CD4-positive, alpha-beta memory T cell (primary cell): ENCODE measurements at places on chromosomes 12 and 14.

- DNase-seq, result no peak
Observed at GRCh38 chr14:67416810-67417209, 4.8 kb upstream of the PLEK2 start.

DNA sequence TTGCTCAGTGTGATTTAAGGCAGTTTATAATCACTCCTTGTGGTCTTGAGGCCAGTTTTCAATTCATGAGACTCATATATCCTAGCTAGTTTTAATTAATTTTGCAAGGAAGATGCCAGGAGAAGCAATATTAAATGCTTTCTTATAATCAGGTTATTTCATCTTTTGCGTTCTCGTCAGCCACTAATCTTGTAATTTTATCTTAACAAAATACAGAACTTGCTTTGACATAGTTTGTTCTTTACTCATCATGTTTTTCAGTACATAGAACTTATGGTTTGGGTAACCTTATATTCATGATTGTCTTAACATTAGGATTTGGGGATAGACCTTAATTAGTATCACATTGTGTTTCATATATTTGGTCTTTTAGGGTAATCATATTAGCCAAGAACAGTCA, 76.0 kb downstream of the LIN52 start:
- DNase-seq, result no peak

DNA sequence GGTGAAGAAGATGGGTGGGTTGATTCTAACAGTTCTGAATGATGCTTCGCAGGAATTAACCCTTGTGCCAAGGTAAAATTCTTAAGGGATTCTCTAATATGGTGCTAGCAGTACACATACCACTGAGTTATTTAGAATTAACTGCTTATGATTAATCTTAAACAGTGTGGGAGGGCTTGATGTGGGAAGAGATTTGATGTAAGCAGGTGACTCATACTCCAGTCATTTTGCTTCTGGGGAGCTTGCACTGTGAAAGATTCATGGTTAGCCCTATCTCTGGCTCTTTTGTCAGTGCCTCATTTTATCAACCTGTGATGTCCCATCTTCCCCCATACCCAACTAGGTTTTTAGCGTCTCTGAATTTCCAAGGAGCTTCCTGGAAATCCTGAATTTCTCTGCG, 83.8 kb downstream of the NRXN3 start:
- DNase-seq, result no peak

DNA sequence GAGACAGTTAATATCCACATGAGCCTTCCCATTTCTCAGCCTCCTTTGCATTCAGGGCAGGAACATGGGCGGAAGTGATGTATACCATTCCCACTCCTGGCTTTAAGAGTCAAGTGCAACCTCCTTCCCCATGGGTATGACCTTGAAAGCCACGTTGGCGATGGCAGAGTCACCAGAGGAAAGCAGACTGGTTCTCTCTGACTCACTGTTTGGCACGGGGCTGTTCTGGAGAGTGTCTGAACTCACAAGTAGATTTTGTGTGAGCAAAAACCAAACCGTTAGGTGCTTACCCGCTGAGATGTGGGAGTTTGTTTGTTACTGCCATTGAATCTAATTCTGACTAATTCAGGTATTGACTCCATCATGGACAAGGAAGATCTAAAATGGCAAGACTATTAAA, 36.7 kb upstream of the PZP start:
- DNase-seq, result no peak

- no peak for DNase-seq
Observed at GRCh38 chr14:68401317-68401716, 391.6 kb downstream of the ZFP36L1 start.

DNA sequence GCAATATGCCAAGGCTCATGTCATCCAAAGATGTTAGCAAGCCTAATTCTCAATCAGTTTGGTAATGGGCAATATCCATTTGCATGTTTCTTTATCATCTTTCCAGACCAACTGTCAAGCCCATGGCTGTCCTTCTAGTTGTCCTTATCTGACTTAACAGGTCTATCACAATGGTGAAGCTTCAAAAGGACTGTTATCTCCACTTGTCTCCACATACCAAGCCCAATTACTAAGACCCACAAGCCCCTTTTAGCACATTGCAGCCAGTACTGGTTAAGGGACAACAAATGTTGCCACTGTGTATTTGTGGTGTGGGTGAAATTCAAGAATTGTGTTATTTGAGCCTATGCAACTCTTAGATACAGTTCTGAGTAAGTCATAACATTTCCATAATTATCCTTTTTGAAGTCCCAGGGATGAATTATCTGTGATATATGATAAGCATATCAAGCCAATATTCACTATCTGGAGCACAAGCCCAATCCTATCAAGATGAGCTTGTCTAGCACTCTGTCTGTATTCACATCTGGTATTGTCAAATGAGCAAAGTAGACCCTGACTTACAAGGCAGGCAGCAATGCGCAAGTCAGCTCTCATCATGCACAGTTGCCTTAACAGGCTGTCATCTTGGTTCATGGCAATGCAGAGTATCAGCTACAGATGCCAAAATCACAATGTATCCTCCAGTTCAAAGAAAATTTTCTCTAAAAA, 19.3 kb upstream of the ST8SIA1 start:
- DNase-seq, result no peak

DNA sequence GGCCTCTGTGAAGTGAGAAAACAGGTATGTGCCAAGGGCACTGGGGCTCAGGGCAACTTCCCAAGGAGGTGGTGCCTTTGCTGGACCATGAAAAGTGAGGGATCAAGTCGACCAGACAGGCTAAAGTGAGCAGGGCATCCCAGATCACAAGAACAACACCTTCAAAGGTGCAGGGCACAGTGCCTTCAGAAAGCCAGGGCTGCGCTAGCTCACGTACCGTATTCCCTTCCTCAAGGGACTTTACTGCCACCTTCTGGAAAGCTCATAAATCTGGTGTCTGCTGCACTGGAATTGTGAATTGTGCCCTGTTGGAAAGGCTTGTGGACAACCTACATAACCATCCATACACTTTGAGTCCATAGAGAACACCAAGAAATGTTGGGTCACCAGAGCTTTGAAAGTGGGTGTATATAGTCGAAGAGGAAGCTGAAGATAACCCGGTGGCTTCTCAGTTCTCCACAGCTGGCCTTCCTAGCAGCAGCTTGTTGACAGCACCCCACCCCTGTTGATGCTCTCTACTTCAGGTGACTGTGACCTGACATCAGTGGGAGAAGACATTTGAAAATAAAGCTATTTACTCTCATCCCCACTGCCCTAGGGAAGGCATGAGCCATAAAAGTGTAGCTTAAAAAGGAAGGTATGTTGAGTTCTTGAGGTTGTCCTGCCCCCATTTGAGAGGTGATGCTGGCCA, 24.5 kb downstream of the FIGNL2 start:
- DNase-seq, result peak; percentile 29

DNA sequence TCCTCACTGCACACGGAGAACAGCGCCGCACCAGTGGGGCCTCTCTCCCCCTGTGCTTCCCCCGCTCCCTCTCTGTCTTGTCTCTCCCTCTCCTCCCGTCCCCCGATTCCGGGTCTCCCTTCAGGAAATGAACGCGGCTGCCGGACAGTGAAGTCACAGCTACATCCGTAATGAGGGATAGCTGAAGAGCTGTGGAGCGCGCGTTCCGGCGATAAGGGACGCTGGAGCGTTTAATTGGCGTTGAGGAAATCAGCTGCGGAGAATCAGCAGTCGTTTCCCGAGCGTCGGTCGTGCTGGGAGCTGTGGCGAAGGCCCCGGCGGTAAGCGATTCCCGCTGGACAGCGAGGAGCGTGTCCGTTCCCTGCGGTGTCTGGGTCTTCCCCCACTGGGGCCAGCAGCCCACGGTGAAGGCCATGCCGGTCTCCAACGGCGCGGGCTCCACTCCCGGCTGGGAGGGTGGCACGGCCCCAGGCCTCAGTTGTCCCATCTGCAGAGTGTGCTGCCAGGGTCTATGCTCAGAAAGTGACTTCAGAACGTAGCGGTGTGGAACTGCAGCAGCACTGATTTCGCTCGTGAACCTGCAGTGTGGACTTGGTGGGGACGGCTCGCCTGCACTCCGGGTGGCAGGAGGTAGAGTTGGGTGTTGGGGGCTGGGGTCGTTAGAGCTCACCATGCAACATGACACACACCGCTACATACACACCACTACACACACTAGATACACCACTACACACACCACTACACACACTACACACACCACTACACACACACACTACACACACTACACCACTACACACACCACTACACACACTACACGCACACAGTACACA, 10.9 kb downstream of the NOC4L start:
- peak; percentile 36 for DNase-seq

DNA sequence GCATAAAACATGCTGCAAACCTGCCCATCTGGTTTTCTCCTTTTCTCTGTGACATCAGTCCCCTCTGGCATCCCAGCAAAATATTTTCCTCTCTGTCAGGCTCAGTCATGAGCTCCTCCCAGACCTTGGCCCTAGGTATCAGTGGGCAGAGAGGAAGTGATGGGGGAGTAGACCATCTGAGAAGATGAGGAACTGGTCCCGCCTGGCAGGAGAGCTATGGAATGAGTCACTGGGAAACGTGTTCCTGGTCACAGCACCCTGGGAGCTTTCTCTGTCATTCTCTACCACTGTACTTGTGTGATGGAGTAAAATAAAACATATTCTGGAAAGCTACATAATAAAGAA, 5.0 kb upstream of the SRSF9 start:
- DNase-seq, result no peak

- DNase-seq, result no peak
Observed at GRCh38 chr14:84579292-84579691, 950.7 kb upstream of the FLRT2 start.

- no peak for DNase-seq
Observed at GRCh38 chr12:65608319-65608916, 215.9 kb upstream of the HMGA2 start.

DNA sequence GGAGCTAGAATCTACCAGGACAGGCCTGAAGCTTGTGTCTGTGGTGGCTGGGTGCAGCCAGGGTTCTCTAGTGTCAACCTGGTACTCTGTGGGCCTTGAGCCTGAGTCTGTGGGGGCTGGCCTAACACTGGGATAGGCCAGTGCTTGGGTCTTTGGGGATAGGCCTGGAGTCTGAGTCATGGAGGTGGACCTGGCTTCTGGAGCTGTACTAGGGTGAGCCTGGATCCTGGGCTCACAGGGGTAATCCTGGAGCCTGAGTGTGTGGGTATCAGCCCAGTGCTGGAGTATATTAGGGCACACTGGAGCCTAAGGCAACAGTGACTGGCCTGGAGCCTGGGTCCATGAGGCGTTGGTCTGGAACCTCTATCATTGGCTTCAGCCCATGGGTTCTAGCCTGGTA, 182.5 kb upstream of the NPAS3 start:
- DNase-seq, result no peak

DNA sequence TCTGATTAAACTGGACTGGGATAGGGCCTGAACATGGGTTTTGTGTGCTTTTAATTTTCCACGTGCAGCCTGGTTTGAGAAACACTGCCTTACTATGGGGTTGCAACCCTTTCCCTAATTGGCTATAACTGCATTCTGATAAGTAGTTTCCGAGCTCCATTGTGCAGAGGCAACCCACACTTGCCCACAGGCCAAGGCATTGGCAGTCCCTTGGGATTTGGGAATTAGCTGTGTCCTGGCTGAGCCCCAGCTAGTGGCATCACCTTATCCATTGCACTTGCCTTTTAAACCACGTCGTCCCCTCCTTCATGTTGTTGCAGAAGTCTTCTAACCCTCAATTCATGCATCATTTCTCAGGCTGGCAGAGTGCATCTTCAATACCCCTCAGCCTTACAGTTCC, 10.2 kb downstream of the VCPKMT start:
- DNase-seq, result no peak

GRCh38 chr12:106136263-106136662, 2.5 kb downstream of the NUAK1 start:
- peak; percentile 54 for DNase-seq

DNA sequence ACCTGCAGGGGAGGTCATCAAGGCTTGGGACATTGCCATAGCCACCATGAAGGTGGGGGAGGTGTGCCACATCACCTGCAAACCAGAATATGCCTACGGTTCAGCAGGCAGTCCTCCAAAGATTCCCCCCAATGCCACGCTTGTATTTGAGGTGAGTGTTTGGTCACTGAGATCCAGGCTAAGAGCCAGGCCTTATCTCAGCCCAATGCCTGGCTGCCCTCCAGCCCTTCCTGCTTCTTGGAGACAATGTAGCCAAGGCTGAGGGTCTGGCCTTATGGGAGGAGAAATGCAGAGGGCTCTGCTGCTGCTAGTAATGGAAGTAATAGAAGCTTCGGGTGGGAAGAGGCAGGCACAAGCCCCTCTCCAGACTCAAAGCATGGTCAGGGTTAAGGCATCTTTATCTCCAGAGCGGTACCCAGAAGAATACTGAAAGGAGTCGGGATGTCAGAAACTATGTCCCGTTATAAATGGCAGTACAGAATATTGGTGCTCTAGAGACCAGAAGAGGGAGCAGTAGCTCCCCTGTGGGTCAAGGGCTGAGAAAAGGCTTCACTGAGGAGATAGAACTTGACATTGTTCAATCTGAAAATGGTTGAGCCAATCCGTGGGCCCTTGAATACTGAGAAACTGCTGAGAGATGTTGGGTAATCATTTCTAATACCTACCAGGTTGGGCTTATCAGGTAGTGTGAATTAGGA, 3.1 kb downstream of the FKBP4 start:
- DNase-seq, result no peak

GRCh38 chr12:21073129-21073528, 57.9 kb upstream of the SLCO1B1 start:
- DNase-seq, result no peak

DNA sequence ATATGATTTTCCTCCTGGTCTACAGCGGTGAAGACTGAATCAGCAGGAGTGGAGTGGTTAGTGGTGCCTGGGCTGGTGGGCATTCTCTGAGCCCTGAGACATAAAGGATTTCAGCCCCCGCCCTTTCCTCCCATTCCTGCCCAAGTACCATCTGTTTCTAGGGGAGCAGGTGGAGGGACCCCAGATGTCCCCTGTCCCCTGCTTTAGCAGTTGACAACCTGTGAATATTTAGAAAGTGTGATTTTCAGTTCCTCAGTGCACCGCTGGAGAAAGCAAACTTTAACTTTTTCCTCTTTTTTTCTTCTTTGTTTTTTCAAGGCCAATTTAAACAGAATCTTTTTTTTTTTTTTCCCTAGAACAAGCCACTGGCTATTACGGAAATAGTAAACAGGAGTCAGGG, 163.8 kb upstream of the MYL2 start:
- DNase-seq, result no peak

DNA sequence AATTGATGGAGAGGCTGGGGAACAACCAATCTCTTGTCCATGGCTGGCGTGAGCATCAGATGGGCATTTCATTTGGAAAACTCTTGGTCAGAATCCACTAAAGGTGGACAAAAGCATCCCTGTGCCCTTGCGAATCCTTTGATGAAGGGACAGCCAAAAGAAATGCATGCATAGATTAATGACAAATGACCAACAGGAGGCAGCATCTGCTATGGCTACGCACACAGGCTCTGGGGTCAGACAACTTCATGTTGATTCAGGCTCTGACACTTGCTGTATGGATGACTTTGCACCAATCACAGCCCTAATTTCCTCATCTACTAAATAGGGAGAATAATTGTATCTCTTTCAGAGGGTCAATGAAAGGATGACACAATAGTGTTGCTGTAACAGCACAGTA, 117.5 kb downstream of the ASCL4 start:
- DNase-seq, result no peak

GRCh38 chr14:101242442-101243385, 318.6 kb upstream of the DIO3 start:
- DNase-seq, result no peak

GRCh38 chr14:98169170-98169587, 1102.8 kb downstream of the BCL11B start:
- no peak for DNase-seq
